Right lobe of liver (tissue), 6 donors: ENCODE measurements at places on chromosomes 5 and 9. TPM values are rescaled to one million over a fixed set of nuclear protein-coding genes. Genes with fewer than 3 reads are reported as not detected.

The GABRB2 gene
- total RNA-seq: not detected

The IQGAP2 gene
- total RNA-seq: 152 TPM

The CAMK2A gene
- not detected for total RNA-seq

The TMEM174 gene
- total RNA-seq: not detected

The SV2C gene
- 0.05 TPM for total RNA-seq

The PRSS3 gene
- total RNA-seq: 2.9 TPM

The VCAN gene
- 4.0 TPM for total RNA-seq

The BTNL3 gene
- total RNA-seq: not detected

GRCh38 chr5:45692481-45692880, 3.7 kb downstream of the HCN1 start:
- no peak for DNase-seq

DNA sequence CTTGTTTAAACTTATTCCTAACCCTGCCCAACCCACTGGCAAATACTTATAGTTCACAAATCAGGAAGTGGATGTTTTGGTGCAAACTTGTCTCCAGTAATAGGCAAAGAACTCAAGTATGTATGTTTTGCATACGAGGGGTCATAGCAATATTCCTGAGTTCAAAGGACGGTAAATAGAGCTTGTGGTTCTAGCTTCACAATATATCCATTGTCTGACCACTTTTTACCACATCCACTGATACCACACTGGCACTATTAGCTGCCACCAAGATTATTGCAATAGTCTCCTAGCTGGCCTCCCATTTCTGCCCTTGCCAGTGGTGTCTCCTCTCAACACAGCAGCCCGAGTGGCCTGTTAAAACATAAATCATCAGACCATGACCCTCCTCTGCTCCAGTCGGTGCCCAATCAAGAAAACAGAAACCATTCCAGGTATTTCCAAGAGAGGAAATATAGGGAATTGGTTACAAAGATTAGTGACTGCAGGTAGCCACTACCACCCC, 17.0 kb downstream of the GRXCR2 start:
- DNase-seq: no peak

DNA sequence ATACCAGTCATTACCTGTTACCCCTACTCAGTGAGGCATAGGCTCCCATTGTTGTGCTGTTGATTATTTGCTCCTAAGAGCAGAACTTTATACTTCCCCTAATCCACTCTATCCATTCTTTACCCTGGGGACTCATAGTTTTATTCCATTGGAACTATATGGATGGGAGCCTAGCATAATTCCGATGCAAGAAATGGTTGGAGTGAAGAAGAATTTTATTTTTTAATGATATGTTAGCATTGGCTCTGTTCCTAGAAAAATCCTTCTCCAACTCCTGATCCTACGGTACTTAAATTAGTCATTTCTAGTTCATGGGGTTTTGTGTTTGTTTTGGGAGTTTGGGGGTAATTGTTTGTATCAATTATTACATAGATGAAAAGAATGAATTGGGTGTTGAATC, 191.5 kb downstream of the GOLPH3 start:
- DNase-seq: no peak

- DNase-seq: no peak
These were observed 25.5 kb downstream of the TNPO1 start for GRCh38 chr5:72841756-72842535.

GRCh38 chr9:6355728-6356127, 27.6 kb downstream of the TPD52L3 start:
- no peak for DNase-seq

GRCh38 chr5:163506095-163506457, 657 bp downstream of the MAT2B start:
- no peak for DNase-seq

GRCh38 chr9:25724424-25724823, 46.2 kb upstream of the TUSC1 start:
- DNase-seq: no peak

DNA sequence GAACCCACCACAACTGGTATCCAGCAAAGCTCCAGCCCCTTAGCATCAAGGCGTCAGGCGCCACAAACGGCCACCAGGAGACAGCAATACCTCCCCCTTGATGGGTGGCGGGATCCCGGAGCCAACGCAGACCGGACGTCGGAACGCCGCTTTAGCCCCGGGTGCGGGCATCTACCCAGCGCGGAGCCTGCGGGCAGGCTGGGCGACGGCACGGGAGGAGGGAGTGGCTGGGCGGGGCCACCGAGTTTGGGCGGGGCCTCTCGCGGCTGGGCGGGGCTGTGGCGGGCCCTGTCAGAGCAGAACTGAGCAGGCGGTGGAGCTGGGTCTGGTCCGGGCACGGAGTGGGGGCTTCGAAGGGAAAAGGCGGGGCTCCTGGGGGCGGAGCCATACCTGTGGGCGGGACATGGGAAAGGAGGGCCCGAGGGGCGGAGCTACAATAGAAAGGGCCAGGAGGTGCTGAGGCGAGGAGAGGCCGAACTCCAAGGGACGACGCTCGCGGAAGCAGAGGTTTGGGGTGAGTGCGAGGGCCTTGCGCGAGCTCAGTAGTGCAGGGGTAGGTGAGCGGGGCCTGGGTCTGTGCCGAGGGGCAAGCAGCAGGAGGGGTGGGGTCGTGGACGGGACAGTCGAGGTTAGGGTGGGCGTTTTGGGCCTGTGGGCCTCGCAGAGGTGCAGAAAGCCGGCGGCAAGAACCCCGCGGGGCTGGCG, 40.2 kb upstream of the GARNL3 start:
- peak; percentile 91 for DNase-seq

GRCh38 chr9:99531313-99531712, 290.4 kb upstream of the NR4A3 start:
- no peak for DNase-seq

DNA sequence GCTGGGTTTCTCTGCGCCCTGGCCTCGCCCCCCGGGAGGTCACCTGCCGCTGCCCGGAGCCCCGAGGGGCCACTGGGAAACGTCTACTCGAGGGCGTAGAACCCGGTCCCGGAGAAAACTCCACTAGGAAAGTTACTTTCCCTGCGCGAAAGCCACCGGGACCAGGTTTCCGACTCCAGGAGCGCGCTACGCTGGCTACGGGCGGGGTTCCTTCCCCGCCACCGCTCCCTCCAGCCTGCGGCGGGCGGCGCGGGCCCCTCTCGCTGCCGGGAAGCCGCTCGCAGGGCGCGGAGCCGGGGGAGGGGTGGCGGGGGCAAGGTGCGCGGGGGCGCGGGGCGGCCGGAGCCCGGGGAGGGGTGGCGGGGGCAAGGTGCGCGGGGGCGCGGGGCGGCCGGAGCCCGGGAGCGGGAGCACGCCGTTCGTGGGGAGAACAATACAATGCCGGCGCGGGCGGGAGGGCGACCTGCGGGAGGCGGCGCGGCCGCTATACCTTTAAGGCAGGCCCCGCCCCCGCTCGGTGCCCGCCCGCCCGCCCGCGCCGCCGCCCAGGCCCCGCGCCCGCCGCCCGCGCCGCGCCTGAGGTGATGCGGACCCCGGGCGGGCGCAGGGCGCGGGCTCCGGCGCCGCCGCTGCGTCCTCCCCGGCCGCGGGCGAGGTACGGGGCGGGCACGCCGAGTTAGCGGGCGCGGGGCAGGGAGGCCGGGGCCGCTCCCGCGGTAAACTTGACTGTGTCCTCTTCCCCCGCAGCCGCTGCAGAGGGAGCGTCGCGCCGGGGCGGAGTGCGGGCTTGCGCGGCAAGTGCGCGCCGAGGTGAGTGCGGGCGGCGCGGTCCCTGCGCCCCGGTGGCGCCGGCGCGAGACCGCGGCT, 278.1 kb downstream of the AOPEP start:
- DNase-seq: peak; percentile 77

DNA sequence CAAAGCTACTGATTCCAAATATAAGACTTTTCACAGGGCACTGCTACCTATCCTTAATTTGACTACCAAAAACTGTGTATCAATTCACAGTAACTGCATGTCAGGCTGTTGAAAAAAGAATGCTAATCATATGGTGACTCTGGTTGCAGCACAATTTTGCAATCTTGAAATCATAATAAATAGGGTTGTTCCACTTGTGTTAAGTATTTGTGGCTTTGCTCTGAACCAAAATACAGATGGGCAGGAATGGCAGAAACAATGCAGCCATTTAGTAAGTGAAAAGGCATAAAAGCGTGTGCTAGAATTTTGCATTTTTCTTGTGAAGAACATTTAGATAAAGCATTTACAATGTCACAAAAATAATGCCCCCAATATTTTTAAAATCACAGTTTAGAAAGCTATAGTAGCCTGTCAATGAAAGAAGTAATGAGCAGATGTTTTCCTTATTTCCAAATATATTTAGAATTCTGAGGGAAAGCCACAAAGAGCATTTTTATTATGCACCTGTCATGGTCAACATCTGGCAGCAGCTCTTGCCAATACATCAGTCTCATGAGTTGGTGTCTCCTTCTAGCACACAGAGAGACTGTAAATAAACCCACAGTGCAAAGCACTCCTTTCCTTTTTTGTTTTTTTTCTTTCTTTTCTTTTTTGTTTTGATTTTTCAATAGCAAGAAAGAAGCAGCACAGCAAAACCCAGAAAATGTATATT, 54.8 kb upstream of the PAM start:
- DNase-seq: no peak

- DNase-seq: peak; percentile 77
These were observed 547 bp downstream of the NIPBL start for GRCh38 chr5:36876965-36877666.

- DNase-seq: no peak
These were observed 13.3 kb upstream of the COL5A1 start for GRCh38 chr9:134628354-134628736.

GRCh38 chr5:159362220-159362619, 31.9 kb upstream of the IL12B start:
- no peak for DNase-seq

GRCh38 chr9:96425500-96426169, 7.5 kb upstream of the ZNF367 start:
- DNase-seq: no peak

DNA sequence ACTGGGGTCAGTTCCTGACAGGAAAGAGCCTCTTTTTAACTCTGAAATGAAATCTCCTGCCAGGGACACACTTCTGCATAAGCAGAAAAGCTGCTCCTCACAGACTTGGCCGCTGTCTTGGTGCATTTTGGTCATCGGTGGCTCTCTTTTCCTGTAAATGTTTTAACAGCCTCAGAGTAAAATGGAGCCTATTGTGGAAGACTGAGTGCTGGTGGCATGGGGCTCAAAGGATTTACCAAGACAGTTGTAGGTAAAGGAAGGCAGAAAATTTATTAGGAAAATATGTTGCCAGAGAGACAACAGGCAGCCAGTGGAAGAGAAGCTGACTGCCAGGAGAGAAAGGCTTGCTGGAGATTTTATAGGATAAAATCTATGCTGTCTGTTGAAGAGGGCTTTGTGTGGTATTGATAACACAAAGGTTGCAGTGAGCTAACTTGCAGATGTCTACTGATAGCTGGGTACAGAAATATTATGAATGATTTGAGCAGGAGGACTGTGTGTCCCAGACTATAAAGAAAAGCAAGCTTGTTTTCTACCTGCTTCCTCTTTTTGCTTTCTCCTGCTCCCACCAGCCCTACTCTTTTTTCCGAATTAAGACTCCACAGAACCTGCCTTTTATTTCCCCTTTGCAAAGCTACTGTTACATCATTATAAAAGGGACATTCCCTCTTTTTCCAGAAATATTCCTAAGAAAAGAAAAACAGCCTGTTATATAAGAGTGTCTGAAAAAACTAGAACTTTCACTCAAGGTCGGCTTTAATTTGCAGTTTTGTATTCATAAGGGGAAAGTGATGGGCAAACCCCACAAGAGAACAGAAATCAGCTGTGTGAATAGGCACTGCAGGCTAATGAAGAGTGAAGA, 27.9 kb upstream of the IFNA14 start:
- no peak for DNase-seq

GRCh38 chr5:102957141-102957540, 162.8 kb downstream of the GIN1 start:
- no peak for DNase-seq

DNA sequence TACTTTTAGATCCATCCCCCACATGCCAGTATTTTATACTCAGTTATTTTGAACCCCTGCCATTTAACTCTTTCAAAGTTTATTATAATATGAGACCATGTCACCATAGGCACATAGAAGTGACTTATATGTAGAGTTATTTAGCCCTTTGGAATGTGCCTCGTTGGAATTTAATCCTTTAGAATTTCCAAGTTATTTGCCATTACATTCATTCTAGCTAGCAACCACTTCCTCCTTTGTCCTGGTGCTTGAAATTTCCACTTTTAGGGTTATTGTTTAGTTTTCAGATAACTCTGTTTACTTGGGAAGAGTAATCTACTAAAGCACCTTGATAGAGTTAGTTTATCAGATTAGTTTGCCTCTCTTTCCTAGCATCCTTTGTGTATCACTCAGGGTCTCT, 82.8 kb upstream of the TLE1 start:
- DNase-seq: no peak

- no peak for DNase-seq
These were observed 179.6 kb upstream of the MPDZ start for GRCh38 chr9:13459071-13459470.

- DNase-seq: no peak
These were observed 90.0 kb upstream of the FANCC start for GRCh38 chr9:95407524-95407923.

- DNase-seq: no peak
These were observed 79.0 kb downstream of the GTF3C4 start for GRCh38 chr9:132749306-132749705.

- no peak for DNase-seq
These were observed 160.9 kb upstream of the MVB12B start for GRCh38 chr9:126165755-126166154.

GRCh38 chr5:108167174-108167573, 214.7 kb downstream of the FBXL17 start:
- DNase-seq: no peak

GRCh38 chr9:123678038-123678877, 251.7 kb downstream of the DENND1A start:
- DNase-seq: no peak

GRCh38 chr9:99416007-99416406, 193.9 kb downstream of the SEC61B start:
- DNase-seq: no peak
